ENCODE measurements at places on chromosomes 13 and 19. TPM values are rescaled to one million over a fixed set of nuclear protein-coding genes. Genes with fewer than 3 reads are reported as not detected.

- no peak for DNase-seq
These were observed 3.2 kb downstream of the IFNL1 start for GRCh38 chr19:39299404-39299803.

- no peak for DNase-seq
These were observed 2.7 kb upstream of the SERPINE3 start for GRCh38 chr13:51336746-51337145.

- no peak for DNase-seq
These were observed 875.0 kb downstream of the SLITRK1 start for GRCh38 chr13:83007226-83007625.

GRCh38 chr19:35525873-35526272 is 2.2 kb downstream of the SBSN start:
- DNase-seq: no peak

SWSAP1 gene
- 2.5 TPM for total RNA-seq

DNA sequence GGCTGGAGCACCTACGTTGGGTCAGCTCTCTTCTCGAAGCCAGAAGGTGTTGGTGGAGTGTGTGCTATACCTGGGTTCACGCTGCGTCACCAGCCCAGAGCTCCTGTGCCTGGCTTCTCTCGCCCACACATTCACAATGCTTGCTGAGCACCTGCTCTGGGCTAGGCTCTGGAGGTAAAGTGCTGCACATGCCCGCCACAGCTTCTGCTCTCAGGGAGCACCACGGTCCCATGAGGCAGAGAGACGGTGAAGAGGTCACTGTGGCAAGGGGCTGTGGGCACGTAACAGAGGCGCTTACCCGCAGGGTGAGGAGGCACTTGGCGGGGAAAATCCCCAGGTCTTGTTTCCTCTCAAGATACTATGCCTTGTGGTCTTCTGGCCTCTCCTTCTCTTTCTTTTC is 174.2 kb downstream of the TEX29 start:
- peak; percentile 27 for DNase-seq

Measured in mucosa of descending colon (tissue), 3 donors.